ENCODE measurements at places on chromosomes 4 and X. TPM values are rescaled to one million over a fixed set of nuclear protein-coding genes. Genes with fewer than 3 reads are reported as not detected.
A peak's percentile ranks its signal among the peaks of the same experiment; 100 is the strongest.

- no peaks in the 10 kb centered on the region for H3K36me3 ChIP-seq
- H3K27me3 ChIP-seq = no peaks in the 10 kb centered on the region
- H3K4me3 ChIP-seq = no peak overlapping the region
- peaks cover 5% of the 10 kb centered on the region for H3K4me1 ChIP-seq
- DNase-seq = no peak
Observed at GRCh38 chr4:107243141-107243781, 207.1 kb upstream of the DKK2 start.

Gene GLRA3
- 0.73 TPM for total RNA-seq

Gene NOX1
- not detected for total RNA-seq

DNA sequence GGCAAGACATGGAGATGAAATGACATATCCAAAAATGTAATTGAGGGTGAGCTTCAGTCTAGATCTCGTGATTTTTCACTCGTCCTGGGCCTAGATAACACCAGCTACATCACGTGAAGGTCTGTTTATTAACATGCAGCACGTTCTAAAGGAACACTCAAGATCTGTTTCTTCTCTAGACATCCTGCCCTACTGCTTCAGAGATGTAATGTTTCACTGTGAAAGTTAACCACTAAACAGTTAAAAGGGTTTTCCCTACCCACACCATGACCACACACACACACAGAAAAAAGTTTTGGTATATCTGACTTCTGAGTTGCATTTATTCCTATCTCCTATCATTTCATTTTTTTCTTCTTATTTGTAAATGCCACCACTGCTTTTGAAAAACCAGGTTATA lies 52.3 kb upstream of the SMIM31 start:
- H3K27ac ChIP-seq = no peak overlapping the region
- H3K36me3 ChIP-seq = no peaks in the 10 kb centered on the region
- no peak overlapping the region for H3K4me3 ChIP-seq
- no peaks in the 10 kb centered on the region for H3K27me3 ChIP-seq
- no peak for DNase-seq

Gene COL25A1
- 0.30 TPM for total RNA-seq

Gene DRP2
- 0.02 TPM for total RNA-seq

GRCh38 chrX:46636223-46636622 lies 62.7 kb downstream of the CHST7 start:
- H3K36me3 ChIP-seq = no peaks in the 10 kb centered on the region
- H3K4me1 ChIP-seq = no peaks in the 10 kb centered on the region

Gene TMEM156
- not detected for total RNA-seq

- H3K27ac ChIP-seq = no peak overlapping the region
- H3K4me1 ChIP-seq = no peaks in the 10 kb centered on the region
- no peak for DNase-seq
Observed at GRCh38 chr4:147518846-147519767, 38.2 kb downstream of the EDNRA start.

GRCh38 chr4:105520819-105521790 lies 31.3 kb upstream of the ARHGEF38 start:
- no peaks in the 10 kb centered on the region for H3K36me3 ChIP-seq
- DNase-seq = no peak
- no peak overlapping the region for H3K4me3 ChIP-seq
- H3K27ac ChIP-seq = no peak overlapping the region

Gene LDOC1
- 5.3 TPM for total RNA-seq

Gene FOXR2
- not detected for total RNA-seq

GRCh38 chr4:6619466-6620255 lies 20.8 kb upstream of the MRFAP1 start:
- no peaks in the 10 kb centered on the region for H3K27me3 ChIP-seq
- H3K27ac ChIP-seq = no peak overlapping the region
- no peaks in the 10 kb centered on the region for H3K4me1 ChIP-seq
- no peak for DNase-seq
- peaks cover 16% of the 10 kb centered on the region for H3K36me3 ChIP-seq

DNA sequence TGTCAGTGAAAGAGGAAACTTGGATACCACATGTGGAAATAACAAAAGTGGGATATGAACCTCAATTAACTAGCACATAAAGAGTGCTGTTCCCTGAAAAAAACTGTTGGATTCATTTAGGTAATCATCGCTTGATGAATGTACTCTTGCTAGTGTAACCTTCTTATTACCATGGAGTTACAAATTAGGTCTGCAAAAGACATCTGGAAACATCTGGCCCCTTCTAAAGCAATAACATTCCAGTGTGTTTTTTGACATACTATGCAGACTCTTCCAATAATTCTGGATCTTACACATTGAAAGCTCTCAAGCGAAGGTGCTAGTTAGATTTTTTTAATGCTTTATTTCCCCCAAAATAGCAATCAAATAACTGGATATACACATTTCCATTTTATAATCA lies 134.6 kb downstream of the ATP10D start:
- H3K27ac ChIP-seq = no peak overlapping the region
- no peak for DNase-seq
- H3K36me3 ChIP-seq = no peaks in the 10 kb centered on the region
- no peak overlapping the region for H3K4me3 ChIP-seq

DNA sequence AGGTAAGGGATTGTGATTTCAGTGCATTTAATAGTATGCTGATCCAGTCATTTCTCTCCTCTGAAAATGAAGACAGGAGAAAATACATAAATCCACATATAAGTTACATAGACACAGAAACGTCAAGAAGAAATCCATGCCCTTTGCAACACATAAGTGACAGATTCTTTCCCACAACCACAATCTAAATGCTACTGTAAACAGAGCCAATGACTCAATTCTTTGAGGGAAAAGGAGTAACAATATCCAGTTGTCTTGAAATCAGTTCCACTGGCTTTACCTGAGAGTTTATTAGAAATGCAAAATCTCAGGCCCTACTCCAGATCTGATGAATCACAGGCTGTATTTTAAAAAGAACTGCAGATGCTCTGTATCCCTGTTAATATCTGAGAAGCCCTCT lies 66.4 kb downstream of the ARAP2 start:
- no peak overlapping the region for H3K27ac ChIP-seq
- H3K4me3 ChIP-seq = no peak overlapping the region
- no peaks in the 10 kb centered on the region for H3K27me3 ChIP-seq
- no peaks in the 10 kb centered on the region for H3K36me3 ChIP-seq
- no peak for DNase-seq

Gene GRK4
- 5.9 TPM for total RNA-seq

Gene GATA1
- total RNA-seq = not detected

Gene ZNF711
- 0.11 TPM for total RNA-seq

Gene SHROOM2
- 0.47 TPM for total RNA-seq

DNA sequence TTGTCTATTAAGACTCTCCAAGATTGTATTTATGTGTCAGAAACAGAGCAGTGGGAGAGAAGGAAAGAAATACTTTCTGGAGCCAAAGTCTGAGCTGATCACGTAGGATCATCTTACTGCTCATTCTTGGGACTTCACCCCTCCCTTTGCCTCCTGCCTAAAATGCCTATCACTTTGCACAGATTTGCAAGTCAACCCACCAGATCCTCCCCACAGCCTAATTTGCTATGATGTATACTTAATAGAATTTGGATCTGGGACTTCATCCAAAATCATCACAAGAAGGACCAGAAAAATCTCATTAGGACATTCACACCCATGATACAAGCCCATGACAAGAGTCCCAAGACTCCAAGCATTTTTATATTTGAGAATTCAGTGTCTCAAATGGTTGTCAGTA lies 290.2 kb downstream of the FBXW7 start:
- no peaks in the 10 kb centered on the region for H3K4me1 ChIP-seq
- no peak overlapping the region for H3K4me3 ChIP-seq
- no peaks in the 10 kb centered on the region for H3K36me3 ChIP-seq
- no peaks in the 10 kb centered on the region for H3K27me3 ChIP-seq
- no peak overlapping the region for H3K27ac ChIP-seq

- no peaks in the 10 kb centered on the region for H3K36me3 ChIP-seq
- peaks cover 12% of the 10 kb centered on the region for H3K27me3 ChIP-seq
- peak; percentile 30 for DNase-seq
- H3K4me1 ChIP-seq = no peaks in the 10 kb centered on the region
Observed at GRCh38 chr4:1610791-1611500, 73.2 kb downstream of the FAM53A start.

GRCh38 chrX:42732506-42732905 lies 45.5 kb downstream of the PPP1R2C start:
- H3K27ac ChIP-seq = no peak overlapping the region
- H3K27me3 ChIP-seq = no peaks in the 10 kb centered on the region
- H3K36me3 ChIP-seq = no peaks in the 10 kb centered on the region
- no peak overlapping the region for H3K4me3 ChIP-seq
- H3K4me1 ChIP-seq = no peaks in the 10 kb centered on the region

DNA sequence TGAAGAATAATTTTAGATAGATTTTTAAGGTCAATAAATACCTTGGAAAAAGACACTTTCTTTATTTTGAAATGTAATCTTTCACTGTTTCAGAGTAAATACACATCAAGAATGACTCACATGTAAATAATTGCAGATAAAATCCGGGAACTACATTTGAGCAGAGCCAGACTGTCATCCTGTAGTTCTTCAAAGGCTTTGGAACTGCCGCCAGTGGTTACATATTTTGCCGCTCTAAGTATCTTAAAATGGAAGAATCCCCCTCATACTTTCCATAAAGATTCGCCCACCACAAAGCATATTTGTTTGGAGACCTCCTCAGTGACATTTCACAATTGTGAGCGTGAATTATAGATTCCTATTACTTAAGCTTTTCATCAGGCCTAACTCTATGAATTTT lies 607.8 kb upstream of the ZFP42 start:
- no peaks in the 10 kb centered on the region for H3K36me3 ChIP-seq
- no peaks in the 10 kb centered on the region for H3K4me1 ChIP-seq
- H3K4me3 ChIP-seq = no peak overlapping the region
- H3K27me3 ChIP-seq = no peaks in the 10 kb centered on the region
- H3K27ac ChIP-seq = no peak overlapping the region

Gene CLGN
- total RNA-seq = 0.39 TPM

DNA sequence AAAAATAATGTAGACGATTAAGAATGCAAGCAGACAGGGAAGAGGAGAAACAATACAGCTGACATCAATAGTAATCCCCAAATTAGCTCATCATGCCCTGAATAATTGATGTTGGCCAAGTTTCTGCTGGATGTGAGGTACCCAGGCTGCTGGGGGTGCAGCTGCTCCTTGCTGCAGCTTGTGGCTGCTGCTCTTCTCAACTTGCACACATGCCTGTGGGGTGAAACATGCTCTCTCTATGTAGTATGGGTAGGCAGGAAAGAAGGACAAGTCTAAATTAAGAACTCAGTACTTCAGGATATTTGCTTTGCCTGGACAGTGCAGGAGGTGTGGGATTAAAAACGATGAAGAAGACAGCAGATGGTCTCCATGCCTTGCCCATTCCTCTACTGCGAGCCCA lies 16.7 kb downstream of the EDA2R start:
- H3K36me3 ChIP-seq = no peaks in the 10 kb centered on the region
- no peak overlapping the region for H3K27ac ChIP-seq
- no peaks in the 10 kb centered on the region for H3K4me1 ChIP-seq
- DNase-seq = no peak
- H3K27me3 ChIP-seq = peaks cover 13% of the 10 kb centered on the region

GRCh38 chr4:106614441-106614840 lies 245.9 kb upstream of the GIMD1 start:
- no peaks in the 10 kb centered on the region for H3K36me3 ChIP-seq
- no peaks in the 10 kb centered on the region for H3K4me1 ChIP-seq
- no peak overlapping the region for H3K27ac ChIP-seq
- DNase-seq = no peak
- no peak overlapping the region for H3K4me3 ChIP-seq

DNA sequence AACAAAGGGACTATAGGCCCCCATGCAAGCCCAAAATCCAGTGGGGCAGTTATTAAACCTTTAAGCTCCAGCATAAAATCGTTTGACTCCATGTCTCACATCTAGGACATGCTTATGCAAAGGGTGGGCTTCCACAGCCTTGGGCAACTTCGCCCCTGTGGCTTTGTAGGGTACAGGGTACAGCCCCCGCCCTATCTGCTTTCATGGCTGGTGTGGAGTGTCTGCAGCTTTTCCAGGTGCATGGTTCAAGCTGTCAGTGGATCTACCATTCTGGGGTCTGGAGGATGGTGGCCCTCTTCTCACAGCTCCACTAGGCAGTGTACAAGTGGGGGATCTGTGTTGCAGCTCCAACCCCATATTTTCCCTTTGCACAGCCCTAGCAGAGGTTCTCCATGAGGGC lies 559.8 kb upstream of the TECRL start:
- H3K4me1 ChIP-seq = no peaks in the 10 kb centered on the region
- DNase-seq = no peak
- no peak overlapping the region for H3K27ac ChIP-seq
- H3K36me3 ChIP-seq = no peaks in the 10 kb centered on the region
- H3K27me3 ChIP-seq = no peaks in the 10 kb centered on the region
- no peak overlapping the region for H3K4me3 ChIP-seq

Gene CT45A2
- not detected for total RNA-seq

Gene RS1
- not detected for total RNA-seq

Gene FRMPD4
- 0.10 TPM for total RNA-seq

- H3K27me3 ChIP-seq = no peaks in the 10 kb centered on the region
- peaks cover 7% of the 10 kb centered on the region for H3K4me1 ChIP-seq
- H3K36me3 ChIP-seq = no peaks in the 10 kb centered on the region
- H3K4me3 ChIP-seq = peak overlapping the region; percentile 44
- H3K27ac ChIP-seq = peak overlapping the region; percentile 78
- DNase-seq = no peak
Observed at GRCh38 chrX:2401201-2401589, 99.6 kb downstream of the DHRSX start.

DNA sequence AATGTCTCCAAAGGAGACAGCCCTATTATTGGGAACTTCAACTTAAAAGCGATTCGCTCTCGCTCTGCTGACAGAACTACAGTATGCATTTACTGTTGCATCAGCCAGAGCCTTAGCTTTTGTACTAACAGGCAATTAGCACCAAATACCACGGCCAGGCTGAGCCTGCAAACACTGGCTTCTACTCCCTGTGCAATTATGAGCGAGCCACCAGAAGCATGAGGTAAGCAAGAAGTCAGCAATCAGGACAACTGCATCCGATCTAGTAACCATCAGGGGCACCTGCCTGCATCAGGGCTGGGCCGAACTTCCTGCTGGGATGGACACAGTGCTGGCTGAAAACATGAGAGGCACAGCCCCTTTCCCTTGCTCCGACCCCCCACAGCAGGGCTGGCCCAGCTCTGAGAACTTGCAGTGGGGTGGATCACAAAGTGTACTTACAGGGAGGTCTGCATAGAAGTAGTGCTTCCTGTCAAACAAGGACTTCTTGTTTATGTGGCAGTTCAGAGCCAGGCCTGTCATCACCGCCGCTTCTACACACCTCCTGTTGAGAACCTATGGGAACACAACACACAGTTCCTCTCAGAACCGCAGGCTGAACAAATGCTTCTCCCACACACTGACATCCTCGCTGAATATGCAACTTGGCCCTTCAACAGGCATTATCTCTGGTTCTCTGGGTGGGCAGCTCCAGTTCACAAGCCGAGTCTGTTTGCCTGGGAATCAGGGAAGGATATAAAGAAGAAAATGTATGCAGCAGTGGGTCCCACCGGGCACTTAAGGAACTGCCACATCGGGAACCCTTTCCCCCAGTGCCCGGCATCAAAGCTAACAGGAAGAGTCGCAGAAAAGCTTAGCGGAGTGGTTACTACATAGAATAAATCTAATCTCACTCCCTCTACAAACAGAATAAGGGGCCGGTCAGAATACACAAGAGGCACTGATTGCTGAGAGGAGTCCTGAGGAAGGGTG lies 41.5 kb downstream of the GATB start:
- H3K27ac ChIP-seq = no peak overlapping the region
- no peak for DNase-seq
- no peaks in the 10 kb centered on the region for H3K4me1 ChIP-seq
- no peaks in the 10 kb centered on the region for H3K27me3 ChIP-seq
- H3K4me3 ChIP-seq = no peak overlapping the region

Gene F9
- total RNA-seq = not detected

Gene RHOH
- total RNA-seq = 0.68 TPM

Gene BTK
- total RNA-seq = 1.2 TPM
